ENCODE measurements at places on chromosomes 12 and 14.

- DNase-seq = no peak
Measured at GRCh38 chr14:55123101-55123500, 6.0 kb upstream of the LGALS3 start.

DNA sequence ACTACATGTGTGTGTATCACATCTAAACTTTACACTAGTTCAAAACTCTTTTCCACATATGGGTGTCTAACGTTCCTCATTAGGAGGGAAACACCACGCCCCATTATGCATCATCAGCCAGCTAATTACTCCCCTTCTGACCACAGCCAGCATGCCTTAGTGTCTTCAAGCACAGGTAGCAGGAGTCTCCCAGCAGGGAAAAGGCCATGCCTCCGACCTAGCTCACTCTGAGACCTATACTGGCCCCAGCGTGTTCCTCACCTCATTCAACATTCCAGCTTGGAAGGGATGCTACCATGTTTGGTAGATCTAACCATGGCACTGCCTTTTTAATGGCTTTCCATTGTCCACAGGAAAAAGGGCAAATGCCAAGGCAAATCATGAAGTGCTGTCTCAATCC, 66.1 kb upstream of the PRB2 start:
- no peak for DNase-seq

- DNase-seq = no peak
Measured at GRCh38 chr12:91773749-91774429, 371.8 kb downstream of the BTG1 start.

GRCh38 chr12:67909681-67910080, 79.6 kb upstream of the IFNG-AS1 start:
- no peak for DNase-seq

GRCh38 chr12:104626069-104626837, 169.5 kb downstream of the CHST11 start:
- DNase-seq = no peak

GRCh38 chr12:77559400-77560074, 271.2 kb upstream of the NAV3 start:
- no peak for DNase-seq

- DNase-seq = no peak
Measured at GRCh38 chr14:30994681-30995620, 30.5 kb upstream of the AP4S1 start.

GRCh38 chr14:21026274-21026987, 1.6 kb upstream of the NDRG2 start:
- DNase-seq = no peak

DNA sequence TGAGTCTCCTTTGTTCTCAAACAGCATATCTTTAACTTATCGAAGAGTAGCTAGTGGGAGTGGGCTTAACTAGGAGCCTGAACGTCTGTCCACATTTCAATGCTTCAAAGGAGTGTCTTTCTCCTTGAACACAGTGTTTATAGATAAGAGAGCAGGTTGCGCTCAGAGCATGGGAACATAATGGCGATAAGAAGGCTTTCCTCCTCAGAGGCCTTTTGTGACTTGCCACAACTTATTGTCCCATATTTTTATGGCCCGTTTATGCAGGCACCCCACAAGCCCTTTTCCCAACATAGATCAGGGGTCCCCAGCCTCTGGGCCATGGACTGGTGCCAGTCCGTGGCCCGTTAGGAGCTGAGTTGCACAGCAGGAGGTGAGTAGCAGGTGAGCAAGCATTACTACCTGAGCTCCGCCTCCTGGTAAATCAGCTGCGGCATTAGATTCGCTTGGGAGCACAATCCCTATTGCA, 2.6 kb upstream of the DDX47 start:
- DNase-seq = no peak

GRCh38 chr14:25050269-25051150, 563 bp upstream of the STXBP6 start:
- no peak for DNase-seq

DNA sequence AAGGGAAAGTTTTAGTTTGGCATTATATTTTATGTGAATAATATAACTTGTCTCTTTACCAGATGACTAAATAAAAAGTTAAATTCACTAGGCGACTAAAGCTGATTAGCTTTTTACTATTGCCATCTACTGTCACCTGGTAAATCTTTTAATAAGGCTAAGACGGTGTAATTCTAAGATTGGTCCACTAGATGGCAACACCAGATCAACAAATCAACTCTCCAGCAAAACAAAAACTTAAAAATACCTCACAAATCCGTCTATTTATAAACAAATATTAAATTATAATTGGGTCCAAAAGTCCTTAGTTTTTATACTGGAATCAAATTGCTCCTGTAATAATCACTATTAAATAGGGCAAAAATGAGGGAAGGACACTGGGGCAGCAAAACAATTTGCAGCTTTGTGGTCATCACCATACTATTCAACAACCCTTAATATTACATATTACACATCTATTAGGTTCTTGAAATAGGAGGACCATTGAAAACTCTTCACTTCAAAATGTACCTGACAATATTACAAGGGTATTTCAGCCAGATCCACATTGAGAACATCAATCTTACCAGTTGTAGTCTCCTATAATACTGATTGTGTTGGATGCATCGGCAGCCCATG, 47.9 kb downstream of the GALC start:
- no peak for DNase-seq

- DNase-seq = no peak
Measured at GRCh38 chr12:56162468-56163290, 4.5 kb downstream of the MYL6 start.

GRCh38 chr12:6827437-6827911, 733 bp upstream of the P3H3 start:
- peak; percentile 97 for DNase-seq

DNA sequence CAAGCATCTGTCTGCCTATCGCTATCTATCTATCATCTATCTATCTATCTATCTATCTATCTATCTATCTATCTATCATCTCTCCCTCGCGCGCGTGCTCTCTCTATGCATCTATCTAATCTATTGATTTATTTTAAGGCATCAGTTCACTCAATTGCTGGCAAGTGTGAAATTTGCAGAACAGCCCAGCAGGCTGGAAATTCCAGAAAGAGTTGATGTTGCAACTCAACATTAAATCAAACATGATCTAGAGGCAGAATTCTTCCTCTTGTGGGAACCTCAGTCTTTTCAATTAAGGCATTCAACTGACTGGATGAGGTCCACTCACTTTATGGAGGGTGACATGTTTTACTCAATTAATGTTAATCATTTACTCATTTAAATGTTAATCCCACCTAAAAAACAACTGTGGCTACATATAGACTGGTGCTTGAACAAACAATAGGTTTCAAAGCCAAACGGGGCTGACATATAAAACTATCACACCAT, 1210.8 kb downstream of the GALC start:
- DNase-seq = no peak

- no peak for DNase-seq
Measured at GRCh38 chr14:102875652-102876051, 46.8 kb upstream of the AMN start.

DNA sequence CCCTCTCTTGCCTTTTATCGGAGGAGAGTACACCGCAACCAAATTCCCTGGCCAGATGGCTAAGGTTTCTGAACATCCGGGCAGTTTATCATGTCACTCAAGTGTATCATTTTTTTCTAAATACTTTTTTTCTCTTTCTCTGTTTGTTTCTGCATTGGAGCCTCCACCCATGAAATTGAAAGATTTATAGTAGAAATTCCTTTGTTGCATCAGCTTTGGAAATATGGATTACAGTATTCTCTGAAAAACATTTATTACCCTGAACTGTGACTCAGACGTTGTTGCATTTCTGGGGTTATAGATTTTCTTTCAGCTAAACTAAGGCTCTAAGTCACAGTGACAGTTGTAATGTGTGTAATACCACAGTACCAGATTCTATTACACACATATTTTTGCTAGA, 187.0 kb downstream of the SPTSSA start:
- DNase-seq = no peak

DNA sequence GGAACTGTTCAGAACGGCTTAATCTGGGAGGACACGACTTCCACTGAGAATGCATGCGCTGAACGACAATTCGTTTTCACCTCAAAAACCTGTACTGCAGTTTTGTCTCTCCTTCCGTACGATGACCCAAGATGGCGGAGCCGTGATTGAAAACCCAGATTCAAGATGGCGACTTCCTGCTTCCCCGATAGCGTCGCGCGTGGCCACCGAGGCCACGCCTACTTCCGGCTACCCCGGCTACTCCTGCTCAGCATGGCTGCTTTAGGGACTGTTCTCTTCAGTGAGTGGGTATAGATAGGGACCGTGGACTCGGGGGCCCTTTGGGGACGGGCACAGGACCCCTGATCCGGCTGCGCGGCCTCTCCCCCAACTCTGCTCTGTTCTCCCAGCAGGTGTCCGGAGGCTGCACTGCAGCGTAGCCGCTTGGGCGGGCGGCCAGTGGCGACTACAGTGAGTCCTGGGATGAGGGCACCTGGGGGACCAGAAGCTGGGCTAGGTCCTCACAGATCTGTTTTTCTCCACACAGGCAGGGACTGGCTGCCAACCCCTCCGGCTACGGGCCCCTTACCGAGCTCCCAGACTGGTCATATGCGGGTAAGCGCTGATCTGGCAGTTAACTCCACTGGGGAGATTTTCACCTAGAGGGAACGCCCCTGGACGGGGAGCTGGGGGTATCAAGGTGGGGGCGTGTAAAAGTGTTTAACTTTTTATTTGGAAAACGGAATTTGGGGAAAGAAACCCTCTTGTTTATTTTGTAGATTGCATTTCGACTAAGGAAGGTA, at the start of gene MRPL52:
TSS of gene MRPL52 (plus strand) at position 227 of the 782 bp plus-strand sequence. CDS start at position 253, 26 bp downstream.
- peak; percentile 82 for DNase-seq

DNA sequence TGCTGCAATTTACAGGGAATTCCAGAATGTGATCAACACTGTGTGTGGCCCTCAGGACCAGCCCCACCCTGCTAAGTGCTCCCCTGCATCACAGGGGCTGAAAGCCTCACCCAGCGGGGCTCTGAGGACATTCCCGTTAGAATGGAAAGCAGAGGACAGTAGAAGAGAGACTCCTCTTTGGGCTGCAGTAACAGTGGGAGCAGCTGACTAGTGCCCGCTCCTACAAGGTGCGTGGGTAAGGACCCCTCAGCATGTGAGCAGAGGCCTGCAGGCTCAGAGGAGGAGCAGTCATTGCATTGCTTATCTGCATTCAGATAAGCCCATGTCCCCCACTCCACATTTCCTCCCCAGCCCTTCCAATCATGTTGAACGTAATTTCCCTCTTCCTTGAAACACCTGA, 120.1 kb downstream of the ITPR2 start:
- no peak for DNase-seq

GRCh38 chr12:57173089-57173488, 25.7 kb upstream of the LRP1-AS start:
- peak; percentile 53 for DNase-seq

GRCh38 chr14:49106741-49107667, 479.2 kb downstream of the RPS29 start:
- no peak for DNase-seq

DNA sequence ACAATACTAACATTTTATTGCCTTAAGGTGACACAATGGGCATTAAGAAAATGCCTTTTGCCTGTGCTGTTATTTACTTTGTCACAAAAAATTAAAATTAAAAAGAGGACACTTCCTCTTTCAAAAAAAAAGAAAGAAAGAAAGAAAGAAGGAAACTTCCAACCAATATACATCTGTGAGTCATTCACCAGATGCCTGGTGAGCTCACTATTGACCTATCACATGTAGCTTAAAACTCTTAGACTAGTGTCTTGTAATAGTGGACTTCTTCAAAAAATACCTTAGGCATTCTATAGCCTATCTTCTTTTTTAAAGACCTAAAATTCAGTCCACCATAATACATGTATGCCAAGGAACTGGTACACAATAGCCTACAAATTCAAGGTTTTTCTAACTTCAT, 4.9 kb upstream of the SOX5 start:
- no peak for DNase-seq

- DNase-seq = no peak
Measured at GRCh38 chr12:43288671-43289425, 263.2 kb downstream of the ADAMTS20 start.
